A172 (cell line): ENCODE measurements at places on chromosomes 6 and 20.

DNA sequence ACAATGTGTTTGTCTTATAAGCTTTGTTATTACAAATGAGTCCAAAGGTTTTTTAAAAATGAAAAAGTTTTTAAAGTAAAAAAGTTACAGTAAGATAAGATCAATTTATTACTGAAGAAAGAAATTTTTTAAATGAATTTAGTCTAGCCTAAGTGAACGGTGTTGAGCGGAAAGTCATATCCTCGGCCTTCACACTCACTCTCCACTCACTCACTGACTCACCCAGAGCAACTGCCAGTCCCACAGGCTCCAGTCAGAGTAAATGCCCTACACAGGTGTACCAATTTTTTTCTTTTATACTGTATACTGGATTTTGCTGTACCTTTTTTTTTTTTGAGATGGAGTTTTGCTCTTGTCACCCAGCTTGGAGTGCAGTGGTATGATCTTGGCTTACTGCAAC lies 42.7 kb upstream of the AGPAT4 start:
- DNase-seq = no peak

DNA sequence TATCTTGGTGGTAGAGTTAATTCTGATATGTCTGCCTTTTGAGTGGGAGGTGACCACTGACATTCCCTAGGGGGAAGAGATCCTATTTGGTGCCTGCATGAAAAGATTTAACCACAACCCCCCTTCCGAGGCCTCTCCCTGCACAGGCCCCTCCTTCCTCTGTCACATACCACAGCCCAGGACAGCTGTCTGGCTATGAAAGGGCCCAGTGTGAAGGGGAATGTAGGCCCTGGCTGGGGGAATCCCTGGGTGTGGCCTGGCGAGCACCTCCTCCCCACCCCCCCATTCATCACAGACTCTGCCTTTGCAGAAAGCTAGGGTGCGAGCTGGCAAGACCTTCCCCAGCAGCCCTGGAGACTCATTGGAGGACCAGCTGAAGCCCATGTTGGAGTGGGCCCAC lies 27.4 kb upstream of the MAPRE1 start:
- peak; percentile 23 for DNase-seq

GRCh38 chr20:10474606-10475184 lies 39.6 kb downstream of the SLX4IP start:
- DNase-seq = no peak

GRCh38 chr6:10583509-10583901 lies 62.4 kb downstream of the GCNT2 start:
- DNase-seq = no peak

DNA sequence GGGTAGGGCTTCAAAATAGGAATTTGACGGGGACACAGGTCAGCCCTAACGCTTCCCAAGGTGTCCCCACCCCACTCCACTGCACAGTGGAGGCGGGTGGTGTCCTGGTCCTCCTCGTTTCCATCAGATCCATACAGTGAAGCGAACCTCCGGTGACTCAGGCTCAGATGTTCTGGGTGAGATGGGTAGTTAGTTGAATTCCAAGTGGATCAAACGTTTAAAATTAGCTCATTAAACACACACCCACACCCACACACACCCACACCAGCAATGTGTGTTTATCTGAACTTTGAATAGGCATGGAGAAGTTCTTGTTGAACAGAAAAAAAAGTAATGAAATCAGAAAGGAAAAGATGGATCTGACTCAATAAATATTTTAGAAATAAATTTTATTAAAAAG lies 58.9 kb downstream of the CDH4 start:
- DNase-seq = peak; percentile 13

DNA sequence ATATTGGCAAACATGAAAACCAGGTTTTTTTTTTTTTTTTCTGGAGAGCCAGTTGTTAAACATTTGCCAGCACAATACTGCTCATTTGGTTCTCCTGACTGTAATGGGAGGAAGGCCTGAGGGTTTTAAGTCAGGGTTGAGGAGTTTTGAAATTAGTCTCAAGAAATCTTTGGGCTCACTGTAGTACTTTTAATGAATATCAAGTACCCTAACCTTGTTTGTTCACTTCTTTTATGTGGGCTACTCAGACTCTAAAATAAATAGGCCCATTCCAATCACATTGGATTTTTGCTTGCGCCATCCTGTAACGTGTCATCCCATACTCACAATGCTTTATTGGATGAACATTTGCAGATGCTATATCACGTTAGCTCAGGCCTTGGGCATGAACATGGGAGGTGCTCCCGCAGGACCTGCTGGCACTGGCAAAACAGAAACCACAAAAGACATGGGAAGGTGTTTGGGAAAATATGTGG lies 146.9 kb downstream of the DNAH8 start:
- DNase-seq = no peak

GRCh38 chr6:13195803-13196202 lies 132.5 kb downstream of the TBC1D7 start:
- DNase-seq = no peak

DNA sequence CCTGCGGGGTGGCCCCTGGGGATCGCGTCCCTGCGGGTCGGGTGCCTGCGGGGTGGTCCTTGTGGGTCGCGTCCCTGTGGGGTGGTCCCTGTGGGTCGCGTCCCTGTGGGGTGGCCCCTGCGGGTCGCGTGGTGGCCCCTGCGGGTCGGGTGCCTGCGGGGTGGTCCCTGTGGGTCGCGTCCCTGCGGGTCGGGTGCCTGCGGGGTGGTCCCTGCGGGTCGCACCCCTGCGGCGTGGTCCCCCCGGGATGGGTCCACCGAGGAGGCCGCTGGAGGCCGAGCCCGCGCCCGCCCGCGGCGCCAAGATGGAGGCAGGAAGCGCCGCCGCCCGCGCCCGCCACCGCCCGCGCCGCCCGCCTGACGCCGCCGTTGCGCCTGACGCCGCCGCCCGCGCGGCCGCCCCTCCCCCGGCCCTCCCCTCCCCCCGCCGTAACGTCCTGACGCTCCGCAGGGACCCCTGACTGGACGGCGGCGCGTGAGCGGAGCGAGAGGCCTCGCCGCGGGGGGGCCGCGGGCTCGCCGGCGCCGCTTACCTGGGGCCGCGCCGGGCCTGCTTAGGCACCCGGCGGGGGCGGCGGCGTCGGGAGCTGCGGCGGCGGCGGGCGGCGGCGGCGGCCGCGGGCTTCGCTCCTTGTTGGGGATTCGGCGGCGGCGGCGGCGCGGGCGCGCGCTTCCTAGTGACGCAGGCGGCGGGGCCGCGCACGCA lies at the start of gene GMEB2:
Gene GMEB2 (minus strand): TSS at position 678 of the 705 bp plus-strand sequence. CDS start 7,704 bp downstream, outside the sequence.
- no peak for DNase-seq

DNA sequence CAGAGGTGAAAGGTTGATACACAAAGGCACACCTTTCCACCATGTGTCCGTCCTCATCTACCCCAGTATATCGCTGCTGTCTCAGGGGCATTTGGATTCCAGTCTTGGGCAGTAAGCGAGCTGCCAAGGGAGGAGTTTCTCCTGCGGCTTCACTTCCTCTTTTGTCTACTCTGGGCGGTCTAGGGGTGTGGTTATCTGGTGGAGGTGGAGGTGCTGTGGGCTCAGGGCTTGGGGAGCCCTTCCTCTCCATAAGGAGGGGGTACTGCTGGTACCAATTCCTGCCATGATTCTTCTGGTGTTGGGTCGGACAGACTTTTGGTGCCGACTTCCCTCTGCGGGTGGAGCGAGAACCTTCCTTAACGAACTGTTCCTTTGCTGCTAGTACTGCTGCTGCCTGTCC lies 31.9 kb upstream of the FABP7 start:
- no peak for DNase-seq

GRCh38 chr6:155890409-155890808 lies 434.8 kb upstream of the NOX3 start:
- DNase-seq = no peak

GRCh38 chr6:39059496-39060310 lies 11.1 kb downstream of the GLP1R start:
- DNase-seq = no peak

GRCh38 chr6:35495258-35496035 lies 1.4 kb downstream of the TEAD3 start:
- no peak for DNase-seq

DNA sequence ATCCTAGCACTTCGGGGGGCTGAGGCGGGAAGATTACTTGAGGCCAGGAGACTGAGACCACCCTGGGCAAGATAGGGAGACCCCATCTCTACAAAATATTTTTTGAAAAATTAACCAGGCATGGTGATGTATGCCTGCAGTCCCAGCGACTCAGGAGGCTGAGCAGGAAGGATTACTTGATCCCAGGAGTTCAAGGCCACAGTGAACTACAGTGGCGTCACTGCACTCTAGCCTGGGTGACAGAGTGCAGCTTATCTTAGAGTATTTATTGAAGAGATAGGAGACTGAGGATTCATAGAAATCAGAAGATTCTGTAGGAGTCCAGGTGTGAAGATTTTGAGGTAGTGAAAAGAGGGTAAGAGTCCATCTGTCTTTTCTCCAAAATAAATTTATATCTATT lies 45.0 kb downstream of the SLC17A5 start:
- DNase-seq = no peak

- DNase-seq = no peak
Measured at GRCh38 chr6:111944541-111944940, 71.3 kb upstream of the FYN start.
